ENCODE measurements at places on chromosomes 3 and 15.

GRCh38 chr3:129936757-129937156, 37.8 kb upstream of the TRH start:
- DNase-seq, result no peak

DNA sequence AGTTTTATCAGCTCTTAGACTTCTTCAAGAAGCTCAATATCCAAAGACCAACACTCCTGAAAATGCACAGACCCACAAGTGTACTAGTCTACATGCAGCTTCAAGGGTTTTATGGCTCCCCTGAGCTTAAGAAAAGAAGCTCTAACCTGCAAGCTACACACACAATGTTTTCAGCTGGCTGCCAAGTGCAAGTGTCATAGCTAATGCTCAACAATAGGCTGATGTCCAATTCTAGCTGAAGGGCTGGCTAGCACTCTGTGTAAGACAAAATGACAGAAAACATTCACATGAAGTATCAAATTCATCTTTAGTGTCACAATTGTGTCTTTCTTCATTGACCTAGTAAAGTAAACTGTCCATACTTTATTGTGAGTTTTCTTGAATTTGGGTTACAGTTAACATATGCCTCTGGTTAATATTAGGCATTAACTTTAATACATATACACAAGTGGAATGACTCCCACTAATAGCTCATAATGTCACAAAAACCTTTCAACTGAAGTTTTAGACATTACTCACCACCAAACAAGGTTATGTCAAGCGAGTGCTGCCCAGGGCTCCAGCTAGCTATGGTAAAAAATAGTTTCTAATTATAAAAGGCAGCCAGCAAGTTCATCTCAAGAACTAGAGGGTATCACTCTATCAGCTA, 15.1 kb downstream of the ABI3BP start:
- DNase-seq, result no peak

DNA sequence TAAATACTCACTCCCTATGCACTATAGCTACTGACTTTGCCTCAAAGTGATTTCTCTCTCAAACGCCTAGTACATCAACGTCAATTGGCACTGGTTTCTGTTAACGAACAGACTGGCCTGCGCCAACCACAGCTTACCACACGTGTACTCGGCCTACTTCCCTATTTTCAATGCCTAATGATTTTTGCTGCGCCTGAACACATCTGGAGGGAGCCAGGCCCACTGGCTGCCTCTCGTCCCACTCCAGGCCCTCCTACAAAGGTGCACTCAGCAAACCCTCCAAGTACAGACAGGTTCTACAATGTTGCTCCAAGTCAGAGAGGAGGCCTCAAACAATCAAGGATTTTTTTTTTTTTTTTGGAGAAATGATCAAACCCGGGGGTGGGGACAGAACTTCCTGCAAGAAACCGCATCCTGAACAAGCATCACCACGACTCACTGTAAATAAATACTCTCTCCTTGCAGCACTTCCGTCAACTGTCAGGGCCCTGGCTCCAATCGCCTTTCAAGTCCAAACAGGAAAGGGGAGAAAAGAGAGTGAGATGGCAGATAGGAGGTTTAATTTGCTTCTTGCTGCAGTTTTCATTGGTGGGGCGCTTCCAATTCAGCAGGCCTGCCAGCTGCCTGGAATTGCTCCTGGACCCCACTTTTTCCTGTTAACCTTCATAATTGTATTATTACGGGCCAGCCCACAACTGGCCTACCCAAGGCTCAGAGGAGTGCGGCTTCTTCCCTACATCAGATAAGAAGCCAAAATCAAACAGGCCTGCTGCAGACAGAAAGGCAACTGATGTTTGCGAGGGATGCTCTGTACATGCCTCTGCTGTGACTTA, 139.3 kb downstream of the FOXP1 start:
- DNase-seq, result no peak

- DNase-seq, result no peak
Observed at GRCh38 chr3:121630355-121630754, 30.3 kb downstream of the HCLS1 start.

DNA sequence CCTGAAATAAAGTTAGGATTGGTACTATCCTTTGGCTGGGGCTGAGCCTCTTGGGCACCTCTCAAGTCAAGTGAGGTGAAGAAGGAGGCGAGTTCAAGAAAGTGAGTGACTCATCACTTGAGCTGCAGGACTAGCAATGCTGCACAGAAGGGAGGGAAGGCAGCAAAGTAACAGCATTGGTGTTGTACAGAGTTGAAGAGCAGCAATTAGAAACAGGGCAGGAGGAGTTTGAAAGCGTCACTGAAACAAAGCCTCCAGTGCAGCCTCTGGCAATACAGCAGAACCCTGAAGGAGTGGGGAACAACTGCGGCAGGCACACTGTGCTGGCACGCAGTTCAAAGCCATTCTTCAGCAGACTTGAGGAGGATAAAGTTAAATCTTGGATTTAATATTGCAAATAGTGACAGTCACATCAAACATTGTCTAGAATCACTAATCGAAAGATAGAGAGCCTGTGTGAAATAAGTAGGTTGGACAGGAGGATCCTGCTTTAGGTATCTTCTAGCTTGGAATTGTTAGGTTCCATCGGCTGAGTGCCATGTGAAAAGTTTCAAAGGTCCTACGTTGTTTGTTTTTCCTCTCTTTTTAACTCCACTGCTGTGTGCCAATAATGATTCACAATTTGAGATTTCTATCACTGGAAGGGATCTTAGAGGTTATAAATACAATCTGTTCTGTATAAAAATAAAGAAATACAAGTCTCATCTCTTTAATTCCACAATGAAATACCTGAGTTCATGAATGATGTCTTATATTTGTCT, 479.8 kb downstream of the NAALADL2 start:
- no peak for DNase-seq

GRCh38 chr3:186090901-186091300, 18.0 kb downstream of the ETV5 start:
- DNase-seq, result no peak

- no peak for DNase-seq
Observed at GRCh38 chr3:69941439-69942176, 57.9 kb upstream of the SAMMSON start.

- DNase-seq, result no peak
Observed at GRCh38 chr3:174215456-174215855, 643.7 kb upstream of the NAALADL2 start.

DNA sequence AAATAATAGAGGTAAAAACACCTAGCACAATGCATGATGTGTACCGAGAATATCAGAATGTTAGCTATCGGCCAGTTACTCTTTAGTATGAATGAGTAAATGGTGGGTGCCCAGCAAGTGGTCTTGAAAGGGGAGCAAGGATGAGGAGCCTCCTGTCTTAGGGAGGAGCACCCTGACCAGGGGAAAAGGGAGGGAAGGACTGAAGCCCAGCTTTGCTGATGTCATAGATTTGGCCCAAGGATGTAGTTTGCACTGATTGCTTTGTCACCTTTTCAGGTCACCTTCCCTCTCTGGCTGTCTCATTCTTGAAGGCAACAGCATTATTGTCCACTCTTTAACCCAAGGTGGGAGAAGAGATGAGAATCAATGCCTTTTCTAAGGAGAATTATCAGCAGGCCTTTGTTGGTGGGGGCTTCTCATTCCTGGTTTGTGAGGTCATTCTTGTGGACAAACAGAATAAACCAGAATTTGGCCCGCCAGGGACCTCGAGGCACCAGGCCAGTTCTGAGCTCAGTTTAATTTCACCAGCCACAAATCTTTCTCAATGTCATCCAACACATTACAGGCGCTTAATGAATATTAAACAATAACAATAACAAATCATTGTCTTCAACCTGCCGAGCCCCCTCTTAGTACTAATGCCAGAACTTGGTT, 231.3 kb downstream of the VPS13C start:
- no peak for DNase-seq

GRCh38 chr3:189900578-189900977, 220.1 kb downstream of the P3H2 start:
- no peak for DNase-seq

All from stimulated activated CD4-positive, alpha-beta T cell treated with anti-CD3 and anti-CD28 coated beads, Interleukin-2, amount 100 ng/mL, for 48 hours (primary cell).